IMR-90 (cell line): ENCODE measurements at places on chromosomes 7 and 10. TPM values are rescaled to one million over a fixed set of nuclear protein-coding genes. Genes with fewer than 3 reads are reported as not detected.

- no peak for DNase-seq
These were observed 966.0 kb downstream of the LRMDA start for GRCh38 chr10:76397181-76398042.

DNA sequence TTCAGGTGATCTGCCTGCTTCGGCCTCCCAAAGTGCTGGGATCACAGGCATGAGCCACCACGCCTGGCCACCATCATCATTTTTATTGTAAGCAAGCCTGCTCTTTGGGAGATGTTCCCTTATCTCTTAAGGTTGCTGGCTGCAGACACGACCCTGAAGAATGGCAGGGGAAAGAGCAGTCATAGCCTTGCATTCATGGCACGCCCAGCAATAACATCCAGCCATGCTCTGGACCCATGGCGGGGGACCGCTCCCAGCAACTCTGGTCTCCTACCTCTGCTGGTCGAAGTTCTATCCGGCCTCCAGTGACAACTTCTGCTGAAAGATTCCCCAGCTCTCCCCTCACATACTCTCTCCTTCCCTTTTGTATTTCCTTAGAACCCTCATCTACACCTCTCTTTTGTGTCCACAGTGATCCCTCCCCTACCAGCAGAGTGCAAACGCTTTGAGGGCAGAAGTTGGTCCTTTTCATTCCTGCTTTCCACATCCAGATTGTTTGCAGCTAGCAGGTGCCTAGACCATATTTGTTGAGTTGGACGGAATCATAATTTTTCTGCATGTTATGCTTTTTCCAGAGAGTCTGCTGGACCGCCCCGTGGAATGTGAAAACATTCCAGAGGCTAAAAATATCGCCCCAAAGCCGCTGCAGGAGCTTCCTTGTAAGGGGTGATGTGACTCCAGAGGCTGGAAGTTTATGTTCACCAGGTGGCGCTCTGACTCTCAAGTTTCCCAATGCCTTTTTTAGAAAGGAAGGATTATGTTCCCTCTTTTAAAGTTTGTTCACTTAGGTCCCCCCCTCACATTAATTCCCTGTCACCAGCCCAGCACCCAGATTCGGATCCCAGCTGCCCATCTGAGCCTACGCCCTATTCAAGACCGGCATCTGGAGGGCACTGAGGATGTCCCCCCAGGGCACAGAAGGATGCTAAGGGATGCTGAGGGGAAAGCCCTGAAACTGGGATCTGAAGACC, 4.3 kb upstream of the MARVELD1 start:
- DNase-seq: peak; percentile 88

DNA sequence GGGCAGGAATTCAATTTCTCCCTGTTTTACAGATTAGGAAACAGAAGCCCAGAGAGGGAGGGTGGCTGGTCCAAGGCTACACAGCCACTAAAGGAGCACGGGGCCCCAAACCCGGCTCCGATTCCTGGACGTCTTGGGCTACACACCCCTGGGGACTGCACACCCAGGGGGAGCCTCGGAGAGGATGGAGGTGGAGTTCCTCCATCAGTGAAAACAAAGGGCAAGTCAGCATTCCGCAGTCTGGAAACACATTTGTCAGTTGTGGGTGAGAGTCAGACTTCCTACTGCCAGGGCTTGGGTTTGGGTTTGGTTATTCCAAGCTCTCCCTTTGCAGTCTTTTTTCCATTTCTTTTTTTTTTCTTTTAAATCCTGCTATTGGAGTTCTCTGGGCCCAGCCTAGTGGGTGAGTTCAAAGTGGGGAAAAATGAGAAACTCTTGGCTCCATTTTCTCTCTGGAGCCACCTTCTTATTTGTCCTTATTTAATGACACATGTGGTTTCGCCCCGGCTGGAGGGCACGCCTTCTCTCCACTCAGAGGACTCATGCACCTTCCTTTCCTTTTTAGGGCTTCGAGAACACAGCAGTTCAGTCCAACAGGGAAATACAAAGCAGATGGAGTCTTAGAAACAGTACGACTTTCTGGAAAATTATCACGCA, 59.9 kb upstream of the AQP1 start:
- no peak for DNase-seq

GRCh38 chr7:99102361-99102760, 41.5 kb downstream of the SMURF1 start:
- DNase-seq: no peak

GRCh38 chr7:135160858-135161653, 9.5 kb downstream of the CYREN start:
- DNase-seq: peak; percentile 14

DNA sequence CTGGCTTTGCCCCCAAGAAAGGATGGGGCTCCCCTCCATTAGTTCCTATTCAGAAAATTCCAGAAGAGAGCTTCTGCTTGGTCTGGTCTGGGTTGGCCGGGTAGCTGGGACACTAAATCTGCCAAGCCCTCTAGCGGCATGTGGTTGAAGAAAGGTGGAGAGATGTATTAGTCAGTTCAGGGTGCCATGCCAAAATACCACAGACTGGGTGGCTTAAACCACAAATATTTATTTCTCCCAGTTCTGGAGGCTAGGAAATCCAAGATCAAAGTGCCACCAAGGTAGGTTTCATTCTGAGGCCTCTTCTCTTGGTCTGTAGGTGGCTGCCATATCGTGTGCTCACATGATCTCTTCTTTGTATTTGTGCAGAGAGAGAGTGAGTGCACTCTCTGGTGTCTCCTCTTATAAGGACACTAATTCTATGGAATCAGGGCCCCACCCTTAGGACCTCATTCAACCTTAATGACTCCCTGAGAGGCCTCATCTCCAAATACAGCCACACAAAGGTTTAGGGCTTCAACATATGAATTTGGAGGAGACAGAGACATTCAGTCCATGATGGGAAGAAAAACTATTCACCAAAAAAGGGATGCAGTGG, 38.7 kb upstream of the MTPAP start:
- DNase-seq: no peak

The GPR37 gene
- 9.2 and 9.3 TPM in 2 replicates for total RNA-seq
